ENCODE measurements at places on chromosomes 7 and 10.

DNA sequence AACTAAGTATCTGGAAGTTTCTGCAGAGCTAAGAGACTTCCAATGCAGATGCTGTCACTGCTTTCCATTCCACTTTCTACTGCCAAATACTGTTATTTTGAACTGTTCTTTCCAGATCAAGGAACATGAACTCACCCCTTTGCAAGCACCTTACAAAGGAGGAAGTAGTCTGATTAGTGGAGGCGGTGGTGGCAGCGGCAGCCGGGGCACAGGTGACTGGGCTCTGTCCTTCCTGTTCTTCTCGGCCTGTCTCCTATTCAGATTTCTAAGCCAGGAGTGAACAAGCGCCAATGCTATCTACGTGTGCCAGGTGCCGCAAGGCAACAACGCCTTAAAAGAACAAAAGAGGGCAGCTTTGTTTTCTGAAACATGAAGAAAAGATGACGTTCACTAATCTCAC, 44.9 kb downstream of the BEND7 start:
- DNase-seq: no peak

DNA sequence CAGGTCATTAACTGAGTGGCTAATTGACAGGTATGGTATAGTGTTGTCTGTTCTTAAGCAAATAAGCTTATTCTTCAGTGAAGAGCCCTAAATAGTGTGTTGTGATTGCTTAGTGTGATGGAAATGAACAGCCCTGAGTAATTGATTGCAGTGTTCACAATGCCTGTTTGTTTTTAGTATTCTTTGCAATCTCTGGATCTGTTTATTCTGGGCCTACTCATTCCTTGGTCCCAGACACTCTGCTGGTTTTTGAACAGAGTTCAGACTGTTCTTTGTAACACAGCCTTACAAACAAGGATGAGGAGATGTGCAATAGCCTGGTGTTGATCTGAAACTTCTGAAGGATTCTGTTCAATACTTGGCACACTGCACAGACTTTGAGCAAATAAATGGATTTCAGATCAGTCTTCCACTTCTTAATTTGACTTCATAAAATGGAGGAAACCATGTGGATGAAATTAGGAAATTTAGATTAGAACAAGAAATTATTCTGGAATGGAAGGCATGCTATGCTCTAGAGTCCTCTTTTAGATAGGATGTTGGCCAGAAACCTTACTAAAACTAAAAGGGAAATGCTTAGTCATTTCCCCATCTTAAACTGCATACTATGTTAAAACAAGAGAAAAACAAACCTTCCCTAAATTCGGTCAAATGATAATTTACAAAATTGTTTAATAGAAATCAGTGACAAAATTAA, 444.2 kb upstream of the SEMA3D start:
- no peak for DNase-seq

- DNase-seq: no peak
Measured at GRCh38 chr10:78563314-78563713, 505.5 kb upstream of the ZMIZ1 start.

- DNase-seq: no peak
Measured at GRCh38 chr7:108086546-108086945, 43.6 kb downstream of the LAMB4 start.

DNA sequence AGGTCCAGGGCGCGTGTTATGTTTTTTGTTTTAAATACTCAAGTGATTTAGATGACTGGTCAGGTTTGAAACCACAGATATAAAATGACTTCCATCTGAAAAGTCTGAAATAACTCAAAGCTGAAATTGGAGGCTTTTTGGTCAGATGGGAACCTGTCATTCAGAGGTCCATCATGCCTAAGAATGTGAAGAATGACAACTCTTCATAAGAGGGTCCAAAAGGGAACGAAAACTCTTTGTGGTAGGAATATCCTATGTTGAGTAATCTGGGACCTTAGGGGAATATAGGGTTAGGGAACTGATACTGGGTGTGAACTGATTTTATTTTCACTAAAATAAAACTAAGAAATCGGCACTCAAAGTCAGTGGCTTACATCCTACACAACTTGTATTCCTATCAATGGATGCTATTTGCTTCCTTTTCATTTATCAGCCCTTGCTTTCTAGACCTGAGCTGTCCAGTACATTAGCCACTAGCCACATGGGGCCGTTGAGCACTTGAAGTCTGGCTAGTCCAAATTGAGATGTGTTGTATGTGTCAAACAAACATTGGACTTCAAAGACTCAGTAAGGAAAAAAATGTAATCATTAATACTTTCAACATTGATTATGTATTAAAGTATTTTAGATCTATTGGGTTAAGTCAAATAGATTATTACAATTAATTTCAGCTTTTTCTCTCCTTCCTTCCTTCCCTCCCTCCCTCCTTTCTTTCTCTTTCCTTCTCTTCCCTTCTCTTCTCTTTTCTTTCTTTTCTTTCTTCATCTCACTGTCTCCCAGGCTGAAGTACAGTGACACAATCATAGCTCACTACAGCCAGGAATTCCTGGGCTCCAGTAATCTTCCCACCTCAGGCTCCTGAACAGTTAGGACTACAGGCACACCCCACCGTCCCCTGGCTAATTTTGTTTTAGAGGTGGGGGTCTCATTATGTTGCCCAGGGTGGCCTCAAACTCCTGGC, 56.5 kb upstream of the KDM7A start:
- no peak for DNase-seq

DNA sequence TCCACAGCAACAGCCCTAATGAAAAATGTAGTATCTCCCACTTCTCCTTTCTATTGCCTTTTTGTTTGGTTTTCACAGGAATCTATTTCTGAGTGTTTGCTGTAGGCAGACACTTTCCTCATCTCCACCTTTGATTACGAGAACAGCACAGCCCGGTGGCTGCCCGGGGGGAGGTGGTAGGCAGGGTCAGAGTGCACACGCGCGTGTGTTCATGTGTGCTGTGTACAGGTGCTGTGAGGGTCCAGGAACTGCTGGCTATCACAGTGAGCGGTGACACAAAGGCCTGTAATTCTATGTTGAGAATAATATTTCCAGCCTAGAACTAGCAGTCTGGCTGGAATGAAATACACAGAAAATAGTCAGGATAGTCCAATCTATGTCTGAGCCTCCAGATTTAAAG, 212.8 kb downstream of the ADARB2 start:
- no peak for DNase-seq

DNA sequence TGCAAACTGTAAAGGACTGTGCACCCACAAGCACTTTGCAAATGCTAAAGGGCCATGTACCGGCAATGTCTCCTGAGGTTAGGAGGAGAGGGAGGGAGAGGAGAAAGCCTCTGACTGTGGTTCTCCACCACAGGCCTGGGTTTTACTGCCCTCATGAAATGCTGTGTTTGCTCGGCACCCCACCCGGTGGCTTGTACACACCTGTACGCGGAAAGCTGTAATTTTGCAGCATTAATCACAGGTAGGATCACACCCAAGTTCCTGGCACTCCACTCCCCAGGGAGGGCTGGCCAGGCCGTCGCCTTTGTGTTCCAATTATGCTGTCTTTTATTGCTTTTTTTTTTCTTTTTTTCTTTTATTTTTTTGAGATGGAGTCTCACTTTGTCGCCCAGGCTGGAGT, 78.5 kb upstream of the MYL10 start:
- no peak for DNase-seq

DNA sequence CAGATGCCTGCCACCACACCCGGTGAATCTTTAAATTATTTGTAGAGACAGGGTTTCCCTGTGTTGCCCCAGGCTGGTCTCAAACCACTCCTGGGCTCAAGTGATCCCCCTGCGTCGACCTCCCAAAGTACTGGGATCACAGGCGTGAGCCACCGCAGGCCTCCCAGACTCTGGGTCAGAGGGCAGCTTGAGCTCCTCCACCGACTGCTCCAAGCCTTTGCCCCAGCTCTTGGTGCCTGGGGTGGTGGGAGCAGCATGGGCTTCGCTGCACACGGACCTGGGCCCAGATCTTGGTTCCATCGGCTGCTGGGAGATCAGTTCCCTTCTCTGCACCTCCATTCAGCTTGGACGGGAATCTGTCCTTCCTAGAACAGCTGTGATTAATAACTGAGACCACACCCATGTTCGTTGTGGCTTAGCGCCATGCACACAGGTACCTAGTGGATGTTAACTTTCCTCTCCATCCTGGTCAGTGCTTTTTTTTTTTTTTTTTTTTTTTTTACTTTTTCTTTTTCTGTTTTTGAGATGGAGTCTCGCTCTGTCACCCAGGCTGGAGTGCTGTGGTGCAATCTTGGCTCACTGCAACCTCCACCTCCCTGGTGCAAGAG, 125.3 kb downstream of the CUX1 start:
- no peak for DNase-seq

DNA sequence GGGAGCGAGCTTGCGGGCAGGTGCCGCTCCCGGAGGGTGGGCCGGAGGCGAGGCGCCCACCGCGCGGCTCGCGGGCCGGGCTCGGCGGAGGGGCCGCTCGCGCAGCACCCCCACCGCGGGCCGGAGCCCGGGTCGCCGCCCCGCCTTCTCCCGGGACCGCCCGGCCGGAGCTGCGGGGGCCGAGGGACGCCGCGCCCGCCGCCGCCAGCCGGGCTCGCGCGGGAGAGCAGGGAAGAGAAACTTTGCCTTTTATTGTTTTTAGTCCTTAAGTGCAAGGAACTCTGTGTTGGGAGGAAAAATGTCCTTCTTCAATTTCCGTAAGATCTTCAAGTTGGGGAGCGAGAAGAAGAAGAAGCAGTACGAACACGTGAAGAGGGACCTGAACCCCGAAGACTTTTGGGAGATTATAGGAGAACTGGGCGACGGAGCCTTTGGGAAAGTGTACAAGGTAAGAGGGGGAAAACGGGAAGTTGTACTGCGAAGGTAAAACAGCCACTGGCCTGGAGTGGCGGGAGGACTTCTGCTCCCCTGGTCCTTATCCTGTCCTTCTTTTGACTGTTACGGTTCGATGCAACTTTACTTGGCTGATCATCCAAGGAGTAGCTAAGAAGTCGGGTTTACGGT, 620 bp downstream of the SLK start:
- DNase-seq: no peak

- DNase-seq: no peak
Measured at GRCh38 chr7:50656141-50656895, 91.1 kb upstream of the DDC start.

GRCh38 chr7:157825325-157825724, 488.5 kb downstream of the DNAJB6 start:
- DNase-seq: no peak

GRCh38 chr7:1637155-1637554, 32.9 kb upstream of the ELFN1 start:
- no peak for DNase-seq

DNA sequence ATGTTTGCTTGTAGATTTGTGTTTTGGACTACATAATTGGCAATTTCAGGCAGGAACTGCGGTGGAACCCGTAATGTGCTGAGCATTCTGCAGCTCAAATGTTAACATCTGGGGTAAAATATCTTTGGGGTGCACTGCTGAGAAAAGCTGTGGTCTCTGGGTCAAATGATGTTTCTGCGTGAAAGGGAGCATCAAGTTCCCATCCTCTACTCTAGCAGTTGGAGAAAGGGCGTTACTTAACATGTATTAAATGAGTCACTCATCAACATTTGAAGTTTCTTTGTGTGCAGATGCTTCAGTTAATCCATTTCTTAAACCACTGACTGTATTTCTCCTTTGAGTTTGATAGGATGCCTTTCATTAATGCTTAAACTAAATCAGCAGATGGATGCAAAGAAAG, 273.1 kb upstream of the PITRM1 start:
- DNase-seq: no peak

- no peak for DNase-seq
Measured at GRCh38 chr10:61248013-61248412, 205.2 kb downstream of the TMEM26 start.

GRCh38 chr10:61633665-61634064, 29.1 kb upstream of the CABCOCO1 start:
- no peak for DNase-seq

DNA sequence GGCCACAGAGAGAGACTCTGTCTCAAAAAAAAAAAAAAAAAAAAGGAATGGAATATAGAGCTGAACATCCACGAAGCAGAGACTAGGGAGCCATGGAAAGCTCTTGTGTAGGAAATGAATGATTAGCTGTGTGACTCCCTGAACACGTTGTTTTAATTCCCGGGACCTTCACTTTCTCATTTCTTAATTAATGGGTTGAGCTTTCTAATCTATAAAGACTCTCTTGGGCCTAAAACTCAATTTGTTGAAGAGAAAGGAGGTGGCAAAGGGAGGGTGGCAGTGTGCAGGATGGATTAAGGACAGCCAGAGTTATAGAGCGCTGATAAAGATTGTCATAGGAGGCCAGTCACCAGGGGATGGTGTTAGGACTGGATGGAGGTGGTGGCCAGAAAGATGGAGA, 48.0 kb downstream of the CYCS start:
- DNase-seq: no peak

DNA sequence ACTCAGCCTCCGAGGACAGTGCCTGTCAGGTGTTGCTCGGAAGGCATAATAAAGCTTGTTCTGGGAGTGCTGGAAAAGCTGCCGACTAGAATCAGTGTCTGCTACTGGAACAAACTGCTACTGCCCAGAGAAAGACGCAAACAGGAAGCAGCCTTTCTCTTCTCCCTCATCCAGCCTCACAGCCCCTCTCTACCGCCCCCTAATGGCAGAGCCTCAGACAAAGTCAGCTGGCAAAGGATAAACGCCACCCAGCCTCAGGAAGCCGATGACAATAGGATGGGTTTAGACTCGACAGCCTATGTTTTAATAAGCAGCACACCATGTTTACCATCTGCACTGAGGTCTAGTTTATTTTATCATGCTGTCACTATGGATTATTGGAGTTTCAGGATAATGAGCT, 169.5 kb upstream of the LYZL1 start:
- DNase-seq: no peak

GRCh38 chr10:716821-717220, 27.4 kb upstream of the DIP2C start:
- no peak for DNase-seq

- DNase-seq: no peak
Measured at GRCh38 chr10:126902157-126902556, 3.1 kb upstream of the DOCK1 start.

GRCh38 chr7:32216759-32217158, 146.6 kb upstream of the PDE1C start:
- DNase-seq: no peak

DNA sequence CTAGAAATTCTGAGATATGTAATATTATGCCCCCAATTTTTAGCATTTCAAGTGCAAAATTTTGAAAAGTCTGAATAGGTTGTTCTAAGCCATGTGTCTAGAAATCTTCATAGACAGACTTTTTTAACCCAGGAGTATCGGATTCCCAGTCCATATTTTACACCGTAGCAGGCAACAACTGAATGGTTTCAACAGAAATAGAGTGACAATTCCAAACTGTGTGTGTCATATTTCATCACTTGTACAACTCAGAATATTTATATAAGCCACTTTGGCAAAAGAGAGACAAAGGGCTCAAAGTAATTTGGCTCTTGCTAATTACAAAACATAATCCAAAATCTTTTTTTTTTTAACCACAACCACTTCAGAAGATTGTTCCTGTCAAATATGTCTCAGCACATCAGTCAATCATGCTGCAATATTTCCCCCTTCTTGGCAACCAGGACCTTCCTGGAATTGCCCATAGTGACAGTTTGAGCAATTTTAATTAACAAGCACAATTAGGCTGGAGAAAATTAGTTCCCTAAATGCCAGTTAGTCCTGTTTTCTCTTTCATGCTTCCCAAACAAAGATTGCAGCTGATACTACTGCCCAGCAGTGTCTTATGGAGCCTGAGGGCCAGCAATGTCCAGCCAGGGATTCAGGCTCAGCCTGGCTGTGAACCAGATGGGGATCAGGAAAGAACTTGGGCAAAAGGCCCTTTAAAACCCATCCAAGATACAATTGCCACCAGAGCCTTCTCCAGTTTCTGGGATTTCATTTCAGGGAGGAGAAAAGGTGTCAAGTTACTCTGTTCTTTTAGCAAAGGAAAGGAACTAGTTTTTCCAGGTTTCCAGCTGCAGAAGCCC, 533.3 kb upstream of the GHITM start:
- DNase-seq: no peak

Measured in activated CD4-positive, CD25-positive, alpha-beta regulatory T cell treated with anti-CD3 and anti-CD28 coated beads, Interleukin-2, amount 50 U/mL, for 72 hours (primary cell).